ENCODE measurements at places on chromosomes 7 and 10.

GRCh38 chr10:99998889-99999288, 10.9 kb downstream of the DNMBP start:
- DNase-seq = no peak

- DNase-seq = no peak
Observed at GRCh38 chr10:44907556-44907955, 3.6 kb upstream of the TMEM72 start.

GRCh38 chr7:16034353-16034752, 347.9 kb upstream of the MEOX2 start:
- no peak for DNase-seq

GRCh38 chr7:81285142-81285871, 366.5 kb upstream of the SEMA3C start:
- DNase-seq = no peak

- DNase-seq = no peak
Observed at GRCh38 chr10:6208799-6209235, 6.1 kb downstream of the PFKFB3 start.

DNA sequence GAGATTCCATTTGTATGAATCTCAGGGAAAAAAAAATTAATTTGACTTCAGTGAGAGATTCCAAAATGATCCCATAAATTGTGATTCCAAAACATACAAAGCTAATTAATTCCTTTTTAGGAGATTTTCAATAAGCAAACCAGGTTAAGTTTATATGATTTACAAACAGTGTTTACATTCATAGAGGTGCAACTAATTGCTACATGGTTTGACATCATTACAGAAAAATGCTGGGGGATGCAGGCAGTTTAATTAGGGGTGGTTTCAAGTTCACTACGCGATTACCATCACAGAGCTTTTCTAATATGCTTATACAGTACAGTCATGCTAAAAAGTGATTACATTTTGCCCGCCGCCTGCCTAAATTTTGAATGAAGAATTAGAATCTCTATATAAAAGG, 143.2 kb upstream of the MGMT start:
- no peak for DNase-seq

GRCh38 chr10:104875561-104875960, 234.5 kb downstream of the SORCS3 start:
- no peak for DNase-seq

DNA sequence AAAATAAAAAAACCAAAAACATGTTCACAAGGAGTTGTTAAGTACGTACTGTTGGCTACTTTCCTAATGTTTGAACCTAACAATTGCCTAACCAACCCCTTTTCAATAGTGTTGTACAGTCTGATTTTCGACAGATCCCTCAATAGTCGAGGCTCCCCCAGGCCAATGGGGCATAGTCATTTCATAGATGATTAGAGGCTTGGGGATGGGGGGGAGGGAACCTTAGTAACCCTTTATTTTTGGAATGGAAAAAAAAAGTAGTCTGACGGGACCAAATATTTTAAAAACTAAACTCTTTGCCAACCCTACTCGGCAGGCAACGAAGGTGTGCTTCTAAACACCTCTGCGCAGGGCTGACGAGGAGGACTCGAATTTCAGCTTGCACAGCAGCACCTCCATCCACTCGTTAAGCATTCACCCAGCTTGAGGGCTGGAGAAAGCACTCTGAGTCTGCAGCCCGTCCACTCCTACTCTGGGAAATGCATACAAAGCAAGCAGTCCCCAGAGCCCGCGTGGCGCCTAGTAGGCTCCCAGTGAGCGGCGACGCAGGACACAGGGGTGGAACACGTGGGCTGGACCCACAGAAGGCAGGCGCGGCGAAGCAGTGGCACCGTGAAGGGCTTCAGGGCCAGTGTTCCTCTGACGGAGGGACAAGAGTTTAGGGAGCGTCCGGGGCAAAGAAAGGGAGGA, 899 bp downstream of the PUS7 start:
- DNase-seq = peak; percentile 49

DNA sequence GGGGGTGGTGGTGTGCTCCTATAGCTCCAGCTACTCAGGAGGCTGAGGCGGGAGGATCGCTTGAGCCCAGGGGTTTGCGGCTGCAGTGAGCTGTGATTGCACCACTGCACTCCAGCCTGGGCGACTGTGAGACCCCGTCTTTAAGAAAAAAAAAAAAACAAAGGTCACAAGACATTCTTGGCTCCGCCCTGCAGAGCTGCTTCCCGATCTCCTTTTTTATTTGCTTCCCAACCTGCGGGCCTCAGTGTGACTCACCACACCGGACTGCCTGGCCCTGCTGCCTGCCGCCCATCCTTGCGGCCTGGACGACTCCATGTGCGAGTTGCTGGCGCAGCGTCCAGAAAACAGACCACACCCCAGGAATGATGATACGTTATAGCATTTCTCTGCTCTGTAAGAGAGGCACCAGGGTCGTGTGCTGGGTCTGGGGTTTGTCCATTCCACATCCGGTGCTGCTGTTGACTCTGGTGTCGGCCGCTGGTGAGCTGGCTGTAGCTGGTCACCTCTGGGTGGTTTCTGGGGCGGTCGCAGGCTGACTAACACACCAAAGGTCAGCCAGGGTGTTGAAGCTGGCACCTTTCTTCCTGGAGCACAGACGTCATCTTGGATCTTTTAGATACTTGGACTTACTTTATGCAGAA, 123.6 kb downstream of the TCF7L2 start:
- DNase-seq = no peak

DNA sequence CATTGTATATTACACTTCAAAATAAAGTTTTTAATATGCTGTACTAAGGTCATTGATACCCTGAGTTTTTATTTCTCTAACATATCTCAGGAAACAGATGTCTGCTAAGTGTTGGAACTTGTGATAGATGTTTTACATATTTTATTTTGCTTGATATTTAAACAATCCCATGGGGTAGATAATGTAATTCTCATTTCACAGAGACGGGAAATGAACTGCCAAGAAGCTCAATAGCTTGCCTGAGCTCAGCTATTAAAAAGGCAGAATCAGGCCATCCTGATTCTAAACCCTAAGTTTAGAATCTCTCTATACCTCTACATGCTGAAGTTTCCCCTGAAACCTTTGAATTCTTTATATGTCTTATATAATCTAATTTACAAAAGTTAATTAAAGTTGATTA, 126.3 kb downstream of the LRRC18 start:
- no peak for DNase-seq

DNA sequence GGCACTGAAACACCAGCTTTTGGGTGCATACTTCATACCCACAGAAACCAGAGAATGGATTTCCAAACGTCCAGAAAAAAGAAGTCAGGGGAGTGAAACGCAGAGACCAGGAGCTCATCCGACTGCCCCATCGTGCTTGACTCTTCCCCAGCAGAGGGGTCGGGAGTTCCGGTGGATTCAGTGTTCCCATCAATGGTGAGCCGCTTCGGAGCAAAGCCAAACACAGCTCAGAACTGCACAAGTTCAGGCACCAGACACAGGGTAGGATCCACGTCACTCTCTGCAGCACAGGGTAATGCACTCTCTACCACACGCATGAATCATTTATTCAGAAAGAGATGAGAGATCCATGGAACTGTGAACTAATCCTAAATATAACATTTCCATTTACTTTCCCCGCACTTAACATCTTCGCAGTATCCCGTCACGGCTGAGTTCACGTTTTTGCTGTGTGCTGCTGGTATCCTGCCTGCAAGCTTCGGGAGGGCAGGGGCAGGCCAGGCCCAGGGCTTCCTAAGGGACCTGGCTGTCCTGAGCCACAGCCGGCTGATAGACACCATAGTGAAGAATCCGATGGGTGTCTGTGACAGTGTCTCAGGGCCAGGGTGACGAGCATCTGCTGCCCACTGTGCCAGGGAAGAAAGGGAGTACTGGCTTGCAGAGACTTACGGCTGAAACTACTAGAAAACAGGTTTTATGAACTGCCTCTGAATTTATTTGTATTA, 545.3 kb downstream of the PTPRN2 start:
- no peak for DNase-seq

GRCh38 chr10:16856092-16856491, 38.9 kb upstream of the RSU1 start:
- DNase-seq = no peak

DNA sequence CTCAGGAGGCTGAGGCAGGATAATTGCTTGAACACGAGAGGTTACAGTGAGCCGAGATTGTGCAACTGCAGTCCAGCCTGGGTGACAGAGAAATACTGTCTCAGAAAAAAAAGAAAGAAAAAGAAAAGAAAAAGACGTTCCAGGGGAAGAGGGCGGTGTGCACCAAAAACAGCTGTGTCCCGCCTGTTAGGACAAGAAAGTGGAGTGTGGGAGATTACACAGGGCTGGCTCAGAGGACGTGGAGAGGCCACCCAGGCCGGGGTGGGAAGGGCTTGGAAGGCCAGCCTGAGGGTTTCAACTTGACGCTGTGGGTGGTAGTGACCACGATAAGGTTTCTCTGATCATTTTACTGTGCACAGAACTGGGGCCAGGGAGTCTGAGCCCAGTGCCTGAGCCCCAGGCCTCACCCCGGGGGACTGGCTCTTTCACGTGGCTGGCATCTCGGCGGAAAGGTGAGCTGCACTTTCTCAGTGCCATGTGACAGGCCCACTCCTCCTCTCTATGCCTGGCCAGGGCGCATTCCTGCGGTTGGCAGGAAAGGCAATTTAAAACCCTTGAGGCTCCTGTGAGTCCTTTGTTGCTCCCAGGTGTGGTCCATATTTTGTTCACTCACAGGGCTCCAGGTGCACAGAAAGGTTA, 13.9 kb downstream of the RHBDD2 start:
- no peak for DNase-seq

GRCh38 chr10:77626266-77626935, 11.2 kb downstream of the KCNMA1 start:
- no peak for DNase-seq

Data from stimulated activated naive B cell treated with anti-CD40 and anti-IgM and Interleukin-4, amounts not matched to agents 10 μg/mL and 1 μg/mL and 100 μg/mL, for 72 hours (primary cell).